Activated CD4-positive, alpha-beta T cell treated with anti-CD3 and anti-CD28 coated beads for 24 hours (primary cell): ENCODE measurements at places on chromosomes 16 and 17.

GRCh38 chr16:46929378-46930332, 43.8 kb downstream of the DNAJA2 start:
- DNase-seq = peak; percentile 52

DNA sequence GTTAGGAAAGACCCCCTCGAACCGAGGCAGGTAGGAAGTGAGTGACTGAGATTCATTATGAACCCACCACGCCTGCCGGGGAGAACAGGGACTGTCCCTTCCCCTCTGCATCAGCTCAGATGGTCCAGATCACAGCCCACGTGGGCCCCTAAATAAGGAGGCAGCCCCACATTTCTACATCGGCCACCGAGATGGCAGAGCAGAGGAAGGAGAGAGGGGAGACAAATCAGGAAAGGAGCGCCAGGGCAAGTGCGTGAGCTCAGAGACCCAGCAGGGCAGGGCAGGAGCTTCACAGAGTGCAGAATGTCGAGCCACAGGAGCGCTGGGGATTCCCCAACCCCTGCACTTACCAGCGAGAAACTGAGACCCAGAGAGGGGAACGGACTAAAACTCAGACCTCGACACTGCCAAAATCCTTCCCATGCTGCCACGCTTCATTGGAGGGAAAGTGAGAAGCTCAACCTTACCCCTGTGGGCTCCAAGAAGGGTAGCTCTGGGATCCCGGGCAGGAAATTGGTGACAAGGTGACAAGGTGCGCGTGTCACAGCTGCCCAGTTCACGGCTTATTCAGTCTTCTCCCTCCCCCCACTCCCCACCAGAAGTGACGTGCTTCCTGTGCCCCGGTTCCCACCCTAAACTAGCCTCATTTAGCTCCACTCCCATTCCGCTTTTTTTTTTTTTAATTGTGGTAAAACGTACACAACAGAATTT, at the start of gene ICAM2:
ICAM2 (minus strand) TSS at position 578 of the 711 bp plus-strand sequence. CDS start 13,942 bp downstream, outside the sequence.
- peak; percentile 73 for DNase-seq

DNA sequence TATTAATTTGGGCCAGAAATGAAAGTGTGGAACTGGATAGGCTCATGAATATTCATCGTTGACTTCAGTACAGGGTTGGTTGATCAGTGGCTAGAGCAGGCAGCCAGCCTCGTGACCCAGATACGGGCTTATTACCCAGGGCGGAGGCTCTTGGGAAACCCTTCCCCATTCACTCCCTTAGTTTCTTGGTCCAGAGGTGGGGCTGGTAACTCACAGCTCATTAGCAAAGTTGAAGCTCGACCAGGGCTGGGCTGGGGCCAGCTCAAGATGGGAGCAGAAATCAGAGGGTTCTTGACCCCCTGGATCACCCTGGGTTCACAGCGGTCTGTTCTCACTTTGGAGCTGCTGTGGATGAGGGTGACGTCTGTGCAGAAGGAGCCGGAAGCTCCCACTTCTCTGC, 44.6 kb upstream of the GSE1 start:
- no peak for DNase-seq

DNA sequence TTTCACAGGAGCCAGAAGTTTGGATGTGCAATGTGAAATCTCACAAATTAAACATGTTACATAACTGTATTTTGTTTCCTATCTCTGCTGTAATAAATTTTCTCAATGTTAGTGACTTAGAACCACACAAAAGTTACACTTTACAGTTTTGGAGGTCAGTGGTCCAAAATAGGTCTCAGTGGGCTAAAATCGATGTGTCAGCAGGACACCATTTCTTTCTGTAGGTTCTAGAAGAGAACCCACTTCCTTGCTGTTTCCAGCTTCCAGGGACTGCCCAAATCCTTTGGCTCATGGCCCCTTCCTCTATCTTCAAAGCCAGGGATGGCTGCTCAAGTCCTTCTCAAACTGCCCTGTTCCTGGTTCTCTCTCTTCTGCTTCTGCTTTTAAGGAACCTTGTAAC, 252.7 kb downstream of the WWOX start:
- no peak for DNase-seq

DNA sequence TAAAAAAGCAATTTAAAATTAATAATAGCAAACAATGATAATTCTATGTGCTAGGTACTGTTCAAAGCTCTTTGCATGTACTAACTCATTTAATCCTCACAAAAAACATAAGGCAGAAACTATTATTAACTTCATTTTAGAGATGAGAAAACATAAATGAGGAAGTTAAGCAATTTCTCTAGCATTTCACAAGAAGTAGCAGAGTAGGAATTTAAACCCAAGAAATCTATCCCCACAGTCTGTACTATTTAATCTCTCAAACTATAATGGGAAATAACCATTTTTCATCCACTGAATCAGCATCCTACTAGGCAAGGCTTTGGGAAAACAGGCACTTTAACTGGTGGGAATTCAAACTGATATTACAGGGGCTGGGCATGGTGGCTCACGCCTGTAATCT, 42.2 kb upstream of the INTS2 start:
- DNase-seq = no peak

- no peak for DNase-seq
These were observed 3.4 kb downstream of the TERF2 start for GRCh38 chr16:69382421-69382820.

DNA sequence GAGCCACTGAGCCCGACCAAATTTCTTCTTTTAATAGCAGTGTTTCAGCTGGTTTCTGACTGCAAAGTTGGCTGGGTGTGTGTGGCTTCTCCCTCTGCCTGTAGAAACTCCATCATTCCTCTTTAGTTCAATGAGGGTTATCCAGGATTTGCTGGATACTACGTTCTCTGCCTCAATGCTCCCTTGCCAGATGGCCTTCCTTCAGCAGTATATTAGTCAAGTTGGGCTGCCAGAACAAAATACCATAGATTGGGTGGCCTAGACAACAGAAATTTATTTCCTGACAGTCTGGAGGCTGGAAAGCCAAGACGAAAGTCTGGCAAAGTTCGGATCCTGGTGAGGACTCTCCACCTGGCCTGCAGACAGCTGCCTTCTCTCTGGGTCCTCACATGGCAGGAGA, 103.7 kb downstream of the NOG start:
- no peak for DNase-seq

DNA sequence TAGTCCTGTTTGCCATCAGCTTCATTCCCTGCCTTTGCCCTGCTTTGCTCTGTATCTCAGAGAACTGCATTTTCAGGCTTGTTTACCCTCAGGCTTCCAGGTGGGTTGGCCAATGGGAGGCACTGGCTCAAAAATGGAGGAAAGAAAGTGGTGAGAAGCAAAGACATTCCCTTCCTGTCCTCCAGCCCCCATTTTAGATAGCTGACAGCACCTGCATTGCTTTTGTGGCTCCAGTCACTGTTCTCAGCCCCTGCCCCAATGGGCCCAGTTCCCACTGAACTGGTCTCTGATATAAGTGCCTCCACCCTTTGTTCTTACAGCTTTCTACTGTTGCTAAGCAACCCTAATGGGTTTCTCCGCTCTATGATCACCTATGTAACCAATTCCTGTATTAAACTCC, 19.4 kb upstream of the SDK2 start:
- DNase-seq = no peak

- DNase-seq = no peak
These were observed 32.3 kb downstream of the SMIM36 start for GRCh38 chr17:55478971-55479370.

GRCh38 chr16:65406933-65407332, 285.1 kb upstream of the CDH11 start:
- no peak for DNase-seq

DNA sequence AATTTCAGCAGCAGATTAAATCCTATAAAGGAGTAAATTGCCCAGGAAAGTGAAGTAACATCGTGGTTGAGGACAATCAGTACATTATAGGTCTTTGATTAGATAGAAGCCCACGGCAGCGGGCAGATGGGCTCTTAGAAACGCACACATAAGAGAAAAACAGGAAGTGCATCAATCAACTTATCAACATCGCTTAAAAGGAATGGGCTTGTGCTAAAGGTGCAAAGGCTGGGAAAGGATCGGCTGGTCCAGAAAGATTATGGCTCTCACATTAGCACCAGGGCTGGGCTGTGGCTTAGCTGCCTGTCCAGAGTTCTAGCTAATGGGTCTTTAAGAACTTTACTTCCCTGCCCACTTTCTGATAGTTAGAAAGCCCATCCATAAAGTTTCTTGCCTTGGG, 292.0 kb upstream of the TNRC6C start:
- no peak for DNase-seq
